ENCODE measurements at places on chromosomes 16 and 17. TPM values are rescaled to one million over a fixed set of nuclear protein-coding genes. Genes with fewer than 3 reads are reported as not detected.
A peak's percentile ranks its signal among the peaks of the same experiment; 100 is the strongest.

GRCh38 chr16:49019081-49019633 lies 262.5 kb downstream of the CBLN1 start:
- DNase-seq: peak; percentile 2

DNA sequence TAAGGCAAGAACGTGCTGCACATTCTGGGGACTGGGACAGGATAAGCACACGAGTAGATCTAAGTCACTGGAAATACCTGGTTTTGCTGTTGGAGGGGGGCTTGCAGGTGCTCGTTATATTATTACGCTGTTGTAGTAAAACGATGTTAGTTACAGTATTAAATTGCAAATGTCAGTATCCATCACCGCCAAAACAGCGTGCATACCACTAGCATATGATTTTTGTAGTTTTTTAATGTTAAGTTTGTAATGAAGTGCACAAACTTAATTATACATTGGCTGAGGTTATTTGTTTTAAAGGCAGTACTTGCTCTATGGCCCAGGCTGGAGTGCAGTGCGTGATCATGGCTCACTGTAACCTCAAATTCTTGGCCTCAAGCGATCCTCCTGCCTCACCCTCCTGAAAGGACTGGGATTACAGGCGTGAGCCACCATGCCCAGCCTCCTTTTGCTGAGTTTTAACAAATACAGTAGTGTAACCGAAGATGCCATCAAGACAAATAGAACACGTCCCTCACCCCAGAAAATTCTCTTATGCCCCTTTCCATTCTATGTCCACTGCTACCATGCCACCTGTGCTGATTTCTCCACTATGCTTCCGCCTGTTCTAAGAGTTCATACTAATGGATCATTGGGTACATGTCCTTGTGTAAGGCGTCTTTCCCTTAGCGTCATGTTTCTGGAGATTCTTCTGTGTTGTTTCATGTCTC lies 20.7 kb upstream of the CSNK1D start:
- DNase-seq: no peak

CTF1 gene
- polyA plus RNA-seq: 1.1 TPM

C16orf46 gene
- not detected for polyA plus RNA-seq

DNA sequence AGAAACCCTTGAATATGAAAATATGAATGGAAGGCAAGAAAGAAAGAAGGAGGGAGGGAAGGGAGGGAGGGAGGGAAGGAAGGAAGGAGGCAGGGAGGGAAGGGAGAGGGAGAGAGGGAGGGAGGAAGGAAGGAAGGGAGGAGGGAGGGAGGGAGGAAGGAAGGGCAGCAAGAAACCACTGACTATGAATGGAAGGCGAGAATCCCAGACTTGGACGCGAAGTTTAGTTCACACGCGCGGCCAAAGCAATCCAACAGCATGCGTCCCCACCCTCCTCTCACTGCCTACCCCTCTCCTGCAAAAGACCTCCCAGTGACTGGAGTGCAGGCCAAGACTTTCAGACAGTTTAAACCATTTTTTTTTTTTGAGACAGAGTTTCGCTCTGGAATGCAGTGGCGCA lies 7.9 kb upstream of the SMARCD2 start:
- no peak for DNase-seq

GRCh38 chr16:15523092-15523541 lies 88.7 kb downstream of the BMERB1 start:
- no peak for DNase-seq

DNA sequence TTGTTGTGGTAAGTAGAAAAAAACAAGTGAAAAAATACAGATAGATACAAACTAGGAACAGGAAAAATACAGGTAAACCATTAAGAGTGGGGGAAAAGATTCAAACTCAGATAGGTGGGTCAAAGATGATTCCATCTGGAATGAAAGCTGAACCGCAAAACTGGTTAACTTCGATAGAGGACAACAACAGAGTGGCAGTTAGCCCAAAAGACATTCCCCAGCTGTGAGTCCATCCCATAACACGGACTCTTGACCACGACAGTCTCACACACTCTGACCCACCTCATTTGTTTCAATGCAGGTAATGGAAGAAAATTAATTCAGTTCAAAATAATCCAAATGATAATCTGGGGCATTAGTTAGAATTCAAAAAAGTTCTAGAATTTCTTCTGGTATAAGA lies 13.5 kb downstream of the ELAC2 start:
- no peak for DNase-seq

HS3ST4 gene
- polyA plus RNA-seq: 0.35 TPM

SYCE1L gene
- polyA plus RNA-seq: 5.8 TPM

Data from small intestine (tissue), 16 donors.